Cortex of kidney (tissue), 1 donor: ENCODE measurements at places on chromosomes 5 and 9.

- no peak for DNase-seq
These were observed 30.7 kb downstream of the RAI14 start for GRCh38 chr5:34686762-34687268.

DNA sequence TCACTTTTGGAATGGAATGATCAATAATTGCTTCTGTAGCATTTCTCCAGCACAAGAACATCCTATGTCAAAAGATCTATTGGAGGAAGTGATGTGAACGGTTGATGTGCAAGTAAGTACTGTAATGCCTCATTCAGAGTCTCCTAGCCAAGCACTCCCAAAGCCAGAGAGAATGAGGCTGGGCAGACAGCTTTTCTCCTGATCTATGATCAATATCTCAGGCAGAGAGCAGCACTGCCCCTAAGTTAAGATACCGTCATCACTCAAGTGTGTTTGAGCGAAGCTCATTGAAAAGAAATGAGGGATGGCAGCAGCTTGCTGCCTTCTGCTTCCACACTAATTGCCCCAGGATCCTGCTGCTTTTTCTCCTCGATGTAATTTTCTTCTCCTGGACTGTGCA lies 324.1 kb upstream of the GRAMD2B start:
- DNase-seq = no peak

GRCh38 chr5:156109317-156110023 lies 217.5 kb upstream of the SGCD start:
- DNase-seq = no peak

- no peak for DNase-seq
These were observed 431 bp downstream of the TMOD1 start for GRCh38 chr9:97501972-97502221.

DNA sequence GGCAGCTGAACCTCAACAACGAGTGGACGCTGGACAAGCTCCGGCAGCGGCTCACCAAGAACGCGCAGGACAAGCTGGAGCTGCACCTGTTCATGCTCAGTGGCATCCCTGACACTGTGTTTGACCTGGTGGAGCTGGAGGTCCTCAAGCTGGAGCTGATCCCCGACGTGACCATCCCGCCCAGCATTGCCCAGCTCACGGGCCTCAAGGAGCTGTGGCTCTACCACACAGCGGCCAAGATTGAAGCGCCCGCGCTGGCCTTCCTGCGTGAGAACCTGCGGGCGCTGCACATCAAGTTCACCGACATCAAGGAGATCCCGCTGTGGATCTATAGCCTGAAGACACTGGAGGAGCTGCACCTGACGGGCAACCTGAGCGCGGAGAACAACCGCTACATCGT lies 12.4 kb upstream of the PHYHD1 start:
- no peak for DNase-seq

DNA sequence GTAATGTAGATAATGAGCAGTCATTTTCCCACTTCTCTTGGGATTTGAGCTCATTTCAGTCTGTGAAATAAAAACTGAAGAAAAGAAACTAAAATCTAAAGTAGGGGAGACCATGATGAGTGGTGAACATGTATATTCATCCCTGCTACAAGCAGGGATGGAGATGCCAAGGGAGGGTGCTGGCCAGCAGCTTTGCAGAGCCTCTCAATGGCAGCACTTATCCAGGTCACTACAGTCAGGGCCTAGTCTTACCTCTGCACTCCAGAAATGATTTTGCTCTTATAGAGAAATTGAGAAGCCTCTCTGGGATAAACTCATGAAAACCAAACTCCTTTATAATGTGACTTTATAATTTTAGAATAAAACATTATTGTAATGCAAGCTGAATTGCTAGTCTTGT lies 317.6 kb downstream of the FBXL17 start:
- no peak for DNase-seq

- no peak for DNase-seq
These were observed 106.5 kb upstream of the CCDC152 start for GRCh38 chr5:42650084-42650483.

GRCh38 chr9:82600536-82601292 lies 462.2 kb downstream of the RASEF start:
- no peak for DNase-seq

- no peak for DNase-seq
These were observed 42.8 kb upstream of the ZSWIM6 start for GRCh38 chr5:61289241-61289640.

DNA sequence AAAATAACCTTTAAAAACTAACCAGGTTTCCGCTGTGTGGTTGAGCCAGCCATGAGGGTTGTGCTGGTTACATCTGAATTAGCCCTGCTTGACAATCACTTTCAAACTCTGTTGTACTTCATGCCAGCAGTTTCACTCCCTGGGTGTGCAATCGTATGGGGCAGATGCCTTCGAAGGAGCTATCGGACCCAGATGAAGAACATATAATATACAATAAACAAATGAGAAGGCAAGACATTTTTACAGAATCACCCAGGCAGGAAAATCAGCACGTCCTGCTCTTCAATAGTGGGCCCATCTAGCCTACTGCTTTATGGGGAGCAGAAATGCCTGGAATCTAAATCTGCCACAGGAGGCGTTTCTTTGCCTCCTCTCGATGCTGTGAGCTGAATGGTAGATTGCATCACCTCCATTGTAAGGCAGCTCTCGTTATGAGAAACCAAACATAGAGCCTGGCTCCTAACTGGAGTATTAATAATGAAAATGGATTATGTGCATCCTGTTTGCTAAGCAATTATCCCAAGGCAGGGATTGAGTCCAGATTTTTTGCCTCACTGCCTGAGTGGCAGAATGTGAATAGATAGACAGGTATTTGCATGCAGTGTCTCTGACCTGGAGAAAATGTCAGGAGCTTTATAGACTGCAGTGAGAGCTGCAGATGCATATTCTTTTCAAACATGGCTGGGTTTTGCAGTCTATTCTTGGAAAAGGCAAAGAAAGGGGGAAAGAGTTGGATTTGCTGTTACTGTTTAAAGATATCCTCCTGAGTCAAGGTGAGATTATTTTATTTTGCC lies 143.3 kb upstream of the SMARCA2 start:
- DNase-seq = no peak

DNA sequence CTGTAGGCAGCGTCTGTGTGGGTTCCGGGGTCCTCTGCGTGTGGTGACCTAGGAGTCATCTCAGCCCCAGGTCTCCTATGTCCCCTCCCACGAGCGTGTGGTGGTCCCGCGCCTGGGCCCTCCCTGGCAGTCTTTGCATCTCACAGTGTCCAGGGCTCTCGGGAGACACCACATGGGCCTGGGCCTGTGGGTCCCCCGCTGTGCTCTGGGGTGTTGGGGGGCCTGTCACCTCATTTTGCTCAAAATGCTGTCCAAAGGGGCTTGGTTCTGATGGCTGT lies 27.1 kb downstream of the CEP72 start:
- no peak for DNase-seq

DNA sequence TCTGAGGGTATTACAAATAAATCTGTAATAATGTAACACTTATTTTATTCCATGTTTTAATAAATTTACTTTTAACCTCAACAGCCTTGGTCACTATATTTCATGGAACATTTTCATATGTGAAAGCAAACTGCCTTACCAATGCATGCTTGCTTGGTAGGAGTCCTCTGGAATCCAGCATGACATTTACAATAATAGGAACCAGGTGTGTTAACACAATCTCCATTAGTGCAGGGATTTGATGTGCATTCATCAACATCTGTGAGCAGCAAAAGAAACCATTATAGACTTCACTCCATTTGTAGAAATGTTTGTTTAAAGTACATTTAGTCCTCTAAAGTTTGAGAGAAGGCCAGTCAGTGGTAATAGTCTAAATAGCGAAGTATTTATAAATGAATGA lies 159.4 kb downstream of the FBN2 start:
- DNase-seq = no peak

GRCh38 chr5:67659288-67659687 lies 462.7 kb upstream of the CD180 start:
- no peak for DNase-seq

DNA sequence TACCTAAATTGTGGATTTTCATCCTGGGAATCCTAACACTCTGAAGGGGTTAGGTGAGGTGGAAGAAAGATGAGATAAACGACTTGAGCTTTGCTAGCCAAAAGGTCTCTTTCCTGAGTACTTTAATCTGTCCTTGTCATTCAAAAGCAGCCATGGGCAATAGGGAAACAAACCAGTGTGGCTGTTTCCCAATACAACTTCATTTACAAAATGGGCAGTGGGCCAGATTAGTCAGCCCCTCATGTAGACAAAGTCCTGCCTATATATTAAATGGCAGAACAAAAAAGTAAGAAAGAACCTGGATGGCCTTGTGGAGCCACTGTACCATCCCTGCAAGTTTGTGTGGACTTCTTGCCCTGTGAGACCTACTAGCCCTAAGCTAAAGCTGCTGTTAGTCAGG lies 51.0 kb upstream of the NFIL3 start:
- no peak for DNase-seq

DNA sequence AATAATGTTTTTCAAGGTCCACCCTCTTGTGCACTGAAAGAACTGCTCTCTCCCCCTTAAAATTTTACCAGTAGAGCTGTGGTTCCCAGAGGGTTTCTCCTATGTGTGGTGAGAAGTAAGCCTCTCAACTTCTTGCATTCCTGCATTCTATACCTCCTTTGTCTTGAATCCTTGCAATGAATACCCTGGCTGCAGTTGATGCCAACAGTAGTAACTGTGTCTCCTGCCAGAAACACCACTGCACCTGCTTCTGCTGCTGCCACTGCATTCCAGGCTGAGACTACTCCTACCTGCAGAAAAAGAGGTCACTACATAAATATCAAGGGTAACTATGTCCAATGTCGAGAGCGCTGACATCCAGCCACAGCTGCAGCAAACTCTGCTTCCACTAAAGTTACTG lies 203.7 kb downstream of the TMEM167A start:
- no peak for DNase-seq

DNA sequence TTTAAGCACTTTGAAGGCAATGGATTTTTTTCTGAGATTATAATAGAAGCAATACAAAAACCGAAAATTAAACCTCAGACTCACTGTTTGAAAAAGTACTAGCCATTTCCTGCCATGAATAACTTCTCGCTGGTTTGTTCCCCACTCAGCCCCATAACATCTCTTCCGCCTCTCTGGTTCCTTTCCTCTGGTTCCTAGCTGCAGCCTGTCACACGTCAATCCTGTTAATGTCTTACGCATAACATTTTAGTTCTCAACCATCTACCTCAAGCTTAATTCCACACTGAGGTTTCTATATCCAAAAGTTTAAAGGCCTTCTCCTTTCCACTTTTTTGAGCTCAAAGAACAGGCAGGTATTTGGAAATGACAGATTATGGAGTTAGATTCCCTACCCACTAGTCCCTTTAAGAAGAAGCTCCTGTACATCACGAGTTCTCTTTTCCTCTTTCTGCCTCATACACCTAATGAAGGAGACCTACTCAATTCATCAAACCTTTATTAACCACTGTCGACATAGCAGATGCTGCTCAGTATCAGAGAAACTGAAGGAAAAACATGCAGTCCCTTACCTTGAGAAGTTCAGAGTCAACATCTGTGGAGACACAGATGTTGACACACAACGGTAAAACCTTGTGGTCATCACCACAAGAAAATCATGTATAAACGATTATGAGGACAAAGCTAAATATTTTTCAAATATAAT lies 243.0 kb upstream of the PTGER4 start:
- no peak for DNase-seq

DNA sequence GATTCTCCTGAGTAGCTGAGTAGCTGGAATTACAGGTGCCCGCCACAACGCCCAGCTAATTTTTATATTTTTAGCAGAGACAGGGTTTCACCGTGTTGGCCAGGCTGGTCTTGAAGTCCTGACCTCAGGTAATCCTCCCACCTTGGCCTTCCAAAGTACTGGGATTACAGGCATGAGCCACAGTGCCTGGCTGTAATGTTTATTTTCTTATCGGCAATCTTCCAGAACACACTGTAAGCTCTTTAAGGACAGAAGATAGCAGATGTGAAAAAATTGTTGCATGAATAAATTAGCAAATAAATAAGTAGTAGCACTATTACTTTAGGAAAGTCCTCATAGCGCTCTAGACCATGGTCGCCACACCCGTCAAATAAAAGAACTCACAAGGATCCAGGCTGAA lies 100.5 kb downstream of the ENC1 start:
- DNase-seq = no peak

DNA sequence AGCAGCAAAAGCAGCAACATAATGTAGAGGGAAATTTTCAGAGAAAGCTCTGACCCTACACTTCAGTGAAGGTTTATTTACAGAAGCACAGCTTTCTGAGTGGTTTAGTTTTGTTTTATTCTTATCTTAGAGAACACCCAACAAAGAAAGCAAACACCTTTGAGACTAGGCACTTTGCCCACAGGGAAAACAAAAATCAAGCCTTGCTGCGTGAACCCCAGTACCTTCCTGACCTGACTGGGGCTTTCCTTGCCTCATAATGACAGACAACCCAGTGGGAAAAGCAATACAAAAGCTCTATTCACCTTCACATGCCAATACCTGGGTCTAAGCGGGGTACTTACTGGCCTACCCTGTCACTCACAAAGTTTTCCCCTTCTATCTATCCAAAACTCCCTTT lies 189.8 kb downstream of the HINT1 start:
- DNase-seq = no peak

- no peak for DNase-seq
These were observed 78.4 kb downstream of the NTNG2 start for GRCh38 chr9:132239999-132240840.

GRCh38 chr5:1901061-1901460 lies 18.3 kb upstream of the IRX4 start:
- DNase-seq = no peak

DNA sequence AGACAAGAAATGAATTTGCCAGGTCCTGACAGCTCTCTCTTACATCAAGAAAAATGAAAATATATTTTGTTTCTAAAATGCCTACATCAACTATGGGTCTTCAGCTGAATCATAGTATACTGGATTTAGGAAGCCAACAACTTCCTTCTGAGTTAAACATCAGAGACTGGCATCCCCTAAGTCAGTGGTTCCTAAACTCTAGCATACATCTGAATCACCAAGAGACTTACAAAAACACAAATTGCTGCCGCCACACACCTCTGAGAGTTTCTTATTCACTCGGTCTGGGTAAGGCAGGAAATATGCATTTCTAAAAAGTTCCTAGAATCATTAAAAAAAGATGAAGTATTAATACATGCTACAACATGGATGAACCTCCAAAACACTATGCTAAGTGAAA lies 60.4 kb upstream of the TMEM252 start:
- DNase-seq = no peak

GRCh38 chr5:169097374-169098326 lies 203.3 kb downstream of the SLIT3 start:
- DNase-seq = no peak

DNA sequence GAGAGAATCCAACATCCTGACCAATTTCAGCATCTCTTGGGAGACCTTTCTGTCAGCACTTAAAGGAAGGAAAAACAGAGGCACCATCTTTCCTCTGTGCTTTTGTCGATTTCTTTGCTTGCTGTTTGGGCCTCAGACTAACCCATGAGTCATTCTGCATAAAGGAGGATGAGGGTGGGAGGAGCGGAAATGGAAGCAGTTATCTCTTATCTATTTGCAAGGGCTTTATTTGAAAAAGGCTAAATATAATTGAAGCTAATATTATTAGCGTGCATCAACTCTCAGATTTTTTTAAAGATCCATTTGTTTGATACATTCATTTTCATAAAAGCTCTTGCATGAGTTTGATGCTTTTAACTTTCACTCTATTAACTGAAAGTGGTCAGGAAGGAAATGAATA lies 72.9 kb downstream of the ZNF622 start:
- no peak for DNase-seq

- DNase-seq = no peak
These were observed 722.8 kb upstream of the GRAMD2B start for GRCh38 chr5:125700380-125700861.

- no peak for DNase-seq
These were observed 156.4 kb upstream of the SMIM23 start for GRCh38 chr5:171629221-171629620.
